ENCODE measurements at places on chromosomes 12 and 14.
A peak's percentile ranks its signal among the peaks of the same experiment; 100 is the strongest.

- no peak for DNase-seq
Measured at GRCh38 chr12:20109676-20110075, 258.7 kb upstream of the PDE3A start.

GRCh38 chr12:27176765-27177164, 67.3 kb upstream of the STK38L start:
- DNase-seq: no peak

- DNase-seq: no peak
Measured at GRCh38 chr12:73159954-73160353, 887.8 kb downstream of the TRHDE start.

DNA sequence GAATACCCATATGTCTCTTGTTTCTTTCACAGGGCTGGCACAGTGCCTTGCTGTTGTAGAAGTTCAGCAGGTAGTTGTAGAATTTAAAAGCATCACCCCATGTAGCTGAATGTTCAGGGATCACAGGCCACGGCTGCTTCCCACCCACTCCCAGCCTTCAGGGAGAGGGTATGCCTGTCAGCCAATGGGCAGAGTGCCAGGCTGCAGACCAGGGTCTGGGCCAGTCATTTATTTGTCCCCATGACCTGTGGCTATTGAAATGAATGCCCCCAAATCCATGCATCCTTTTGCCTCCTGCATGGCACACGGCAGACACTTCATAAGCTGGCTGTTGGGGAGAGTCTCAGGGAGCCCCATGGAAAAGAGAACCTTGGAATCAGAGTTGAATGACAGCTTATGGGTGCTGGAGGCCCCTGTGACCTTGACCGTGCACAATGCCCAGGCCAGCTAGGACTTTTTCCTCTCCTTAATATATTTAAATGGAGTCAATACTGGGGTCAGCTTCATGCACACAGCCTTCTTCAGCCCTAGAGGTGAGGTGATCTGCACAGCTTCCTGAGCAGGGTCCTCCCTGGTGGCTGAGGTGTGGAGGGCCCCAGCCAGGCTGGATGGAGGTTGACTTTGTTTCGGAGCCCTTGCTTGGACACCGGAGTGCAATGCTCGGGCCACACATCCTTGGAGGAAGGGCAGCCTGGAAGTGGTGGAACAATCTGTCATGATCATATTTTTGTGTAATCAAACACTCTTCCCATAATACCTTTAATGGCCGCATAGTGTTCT, 45.3 kb downstream of the PRMT8 start:
- no peak for DNase-seq

DNA sequence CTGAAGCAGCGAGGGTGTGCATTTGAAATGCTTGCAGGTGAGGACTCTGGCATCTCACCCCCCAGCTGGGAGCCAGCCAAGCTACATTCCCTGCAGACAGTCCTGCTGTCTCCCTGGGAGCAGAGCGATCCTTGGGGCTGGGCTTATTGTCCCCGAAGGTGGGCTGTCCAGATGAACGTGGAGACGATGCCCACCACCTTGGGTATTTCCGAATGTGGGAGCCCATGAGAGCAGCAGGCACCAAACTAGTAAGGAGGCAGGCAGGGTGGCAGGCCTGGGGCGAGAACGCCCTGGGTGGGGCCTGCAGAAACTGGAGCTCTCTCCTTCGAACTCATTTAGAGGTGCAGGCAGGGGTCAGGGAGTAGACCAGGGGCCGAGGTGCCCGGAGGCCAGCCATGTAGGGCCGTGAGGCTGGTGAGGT, 18.5 kb downstream of the ZBTB42 start:
- no peak for DNase-seq

DNA sequence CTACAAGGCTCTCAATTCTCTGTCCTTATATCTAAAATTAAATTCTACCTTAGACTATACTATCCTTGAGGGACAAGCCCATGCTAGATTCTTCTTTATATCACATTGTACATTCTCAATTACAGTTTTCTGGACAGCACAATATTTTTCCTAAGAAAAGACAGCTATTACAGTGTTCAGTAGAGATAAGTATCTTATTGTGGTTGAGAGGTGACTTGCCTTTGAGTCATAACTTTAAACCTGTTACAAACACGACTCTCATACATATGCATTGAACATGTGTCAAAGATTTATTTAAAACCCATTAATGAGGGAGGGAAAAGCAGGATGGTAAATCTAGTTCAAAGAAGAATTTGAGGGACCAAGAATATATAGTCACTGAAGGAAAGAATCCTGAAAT, 61.1 kb downstream of the TPH2 start:
- no peak for DNase-seq

- DNase-seq: no peak
Measured at GRCh38 chr12:31620311-31620710, 29.4 kb upstream of the DENND5B start.

- DNase-seq: no peak
Measured at GRCh38 chr14:87874676-87875075, 118.3 kb downstream of the GALC start.

- DNase-seq: no peak
Measured at GRCh38 chr12:95955549-95956159, 12.5 kb downstream of the AMDHD1 start.

- DNase-seq: no peak
Measured at GRCh38 chr12:26813812-26814211, 19.2 kb downstream of the ITPR2 start.

GRCh38 chr14:77088219-77088618, 9.8 kb upstream of the CIPC start:
- no peak for DNase-seq

DNA sequence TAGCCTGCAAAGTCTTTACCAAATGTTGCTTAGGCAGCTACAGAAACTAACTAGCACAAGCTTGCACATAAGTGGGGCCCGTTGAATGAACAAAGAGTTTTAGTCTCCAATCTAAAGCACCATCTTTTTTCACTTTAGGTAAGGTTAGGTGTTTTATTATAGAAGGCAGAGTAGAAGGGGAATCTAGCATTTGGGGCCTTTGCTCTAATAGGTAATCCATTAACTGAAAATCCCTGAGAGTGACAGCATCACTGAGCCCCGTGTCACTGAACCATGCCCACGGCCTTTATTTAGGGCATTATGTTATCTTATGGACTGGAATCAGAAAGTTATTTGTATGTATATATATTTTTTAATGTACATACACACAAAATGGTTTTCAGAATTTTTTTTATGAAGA, 25.1 kb downstream of the CPNE8 start:
- DNase-seq: no peak

GRCh38 chr12:27896419-27896990, 76.0 kb downstream of the PTHLH start:
- DNase-seq: no peak

- DNase-seq: no peak
Measured at GRCh38 chr12:91562476-91562875, 379.9 kb upstream of the DCN start.

GRCh38 chr12:6563448-6564050, 4.5 kb downstream of the NOP2 start:
- no peak for DNase-seq

DNA sequence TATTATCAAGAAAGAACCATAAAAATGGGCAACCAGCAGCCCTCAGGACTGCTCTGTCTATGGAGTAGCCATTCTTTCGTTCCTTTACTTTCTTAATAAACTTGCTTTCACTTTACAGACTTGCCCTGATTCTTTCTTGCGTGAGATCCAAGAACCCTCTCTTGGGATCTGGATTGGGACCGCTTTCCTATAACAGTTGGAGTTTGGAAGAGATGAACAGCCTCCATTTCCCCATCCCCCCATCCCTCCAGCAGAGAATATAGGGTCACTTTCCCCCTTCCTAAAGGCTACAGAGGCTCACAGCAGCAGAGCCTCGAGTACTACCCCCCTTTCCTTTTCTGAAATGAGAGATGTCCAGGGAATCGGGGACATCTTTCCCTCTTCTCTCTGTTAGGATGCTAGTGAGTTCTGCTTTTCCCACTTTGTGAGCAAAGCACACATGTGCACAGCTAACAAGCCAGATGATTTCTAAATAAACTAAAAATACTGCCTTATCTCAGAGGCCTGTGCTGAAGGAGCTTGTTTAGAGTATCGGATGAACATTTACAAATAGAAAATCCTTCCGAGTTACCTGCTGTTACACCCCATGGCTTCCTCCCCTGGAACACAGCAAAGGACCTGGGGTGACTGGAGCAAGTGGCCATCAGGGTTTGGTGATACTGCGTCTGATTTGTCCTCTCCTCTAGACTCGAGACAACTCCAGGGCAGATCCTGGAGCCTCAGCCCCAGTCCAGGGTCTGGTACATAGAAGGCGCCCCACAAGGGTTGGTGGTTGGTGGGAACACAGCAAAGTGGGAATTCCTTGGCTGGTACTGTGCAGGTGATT, 144.2 kb downstream of the SLC38A6 start:
- DNase-seq: no peak

DNA sequence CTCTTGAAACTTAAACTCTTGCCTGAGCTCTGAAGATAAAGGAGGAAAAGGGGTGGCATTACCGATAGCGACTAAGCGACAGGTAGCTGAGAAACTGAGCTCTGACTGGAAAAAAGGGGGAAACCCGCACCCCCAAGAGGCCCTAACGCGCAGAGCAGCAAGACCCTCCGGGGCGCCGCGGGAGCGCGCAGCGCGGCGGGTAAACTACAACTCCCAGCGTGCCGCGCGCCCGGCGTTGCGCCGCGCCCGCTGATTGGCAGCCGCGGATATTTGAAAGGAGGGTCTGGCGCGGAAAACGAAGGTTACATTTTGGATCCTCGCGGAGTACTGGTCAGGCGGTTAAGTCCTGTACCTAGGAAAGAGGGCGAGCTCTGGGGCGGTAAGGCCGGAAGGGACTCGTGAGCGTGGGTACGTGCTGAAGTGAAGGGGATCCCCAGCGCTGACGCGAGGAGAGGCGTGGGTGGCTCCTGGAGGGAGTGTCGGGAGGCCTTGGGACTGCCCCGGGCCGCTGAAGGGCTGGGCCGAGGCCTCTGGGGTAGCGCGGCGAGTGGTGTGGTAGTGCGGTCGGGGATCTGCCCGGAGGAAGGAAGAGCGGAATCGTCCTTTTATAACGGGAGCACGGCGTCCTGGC, at the start of gene ESPL1:
ESPL1 (plus strand) TSS at position 301 of the 631 bp plus-strand sequence. CDS start 468 bp downstream, outside the sequence.
- DNase-seq: peak; percentile 78

DNA sequence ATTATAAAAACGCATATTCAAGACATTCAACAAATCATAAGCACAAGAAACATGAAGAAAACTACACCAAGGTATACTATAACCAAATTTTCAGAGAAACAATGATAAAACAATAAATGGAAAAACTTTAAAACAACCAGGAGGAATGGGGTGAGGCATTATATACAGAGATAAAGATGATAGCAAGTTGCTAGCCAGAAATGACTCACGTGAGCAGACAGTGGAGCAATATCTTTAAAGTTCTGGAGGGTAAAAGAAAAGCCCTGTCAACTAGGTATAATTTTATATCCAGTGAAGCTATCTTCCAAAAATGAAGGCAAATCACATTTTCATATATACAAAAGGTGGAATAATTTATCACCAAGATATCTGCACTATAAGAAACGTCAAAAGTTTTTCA, 97.8 kb upstream of the PCED1B start:
- DNase-seq: no peak

DNA sequence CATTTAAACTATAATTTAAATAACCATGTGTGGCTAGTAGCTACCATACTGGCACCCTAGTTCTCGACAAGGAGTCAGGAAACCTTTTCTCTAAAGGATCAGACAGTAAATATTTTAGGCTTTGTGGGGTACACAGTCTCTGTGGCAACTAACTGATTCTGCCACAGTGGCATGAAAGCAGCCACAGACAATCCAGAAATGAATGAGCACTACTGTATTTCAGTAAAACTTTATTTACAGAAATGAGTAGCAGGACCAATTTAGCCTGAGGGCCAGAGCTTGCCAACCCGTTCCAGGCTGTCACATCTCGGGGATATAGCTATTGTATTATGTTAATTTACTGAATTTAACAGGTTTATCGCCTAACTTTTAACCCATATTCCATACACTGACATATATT, 278.7 kb downstream of the ITPR2 start:
- DNase-seq: no peak

DNA sequence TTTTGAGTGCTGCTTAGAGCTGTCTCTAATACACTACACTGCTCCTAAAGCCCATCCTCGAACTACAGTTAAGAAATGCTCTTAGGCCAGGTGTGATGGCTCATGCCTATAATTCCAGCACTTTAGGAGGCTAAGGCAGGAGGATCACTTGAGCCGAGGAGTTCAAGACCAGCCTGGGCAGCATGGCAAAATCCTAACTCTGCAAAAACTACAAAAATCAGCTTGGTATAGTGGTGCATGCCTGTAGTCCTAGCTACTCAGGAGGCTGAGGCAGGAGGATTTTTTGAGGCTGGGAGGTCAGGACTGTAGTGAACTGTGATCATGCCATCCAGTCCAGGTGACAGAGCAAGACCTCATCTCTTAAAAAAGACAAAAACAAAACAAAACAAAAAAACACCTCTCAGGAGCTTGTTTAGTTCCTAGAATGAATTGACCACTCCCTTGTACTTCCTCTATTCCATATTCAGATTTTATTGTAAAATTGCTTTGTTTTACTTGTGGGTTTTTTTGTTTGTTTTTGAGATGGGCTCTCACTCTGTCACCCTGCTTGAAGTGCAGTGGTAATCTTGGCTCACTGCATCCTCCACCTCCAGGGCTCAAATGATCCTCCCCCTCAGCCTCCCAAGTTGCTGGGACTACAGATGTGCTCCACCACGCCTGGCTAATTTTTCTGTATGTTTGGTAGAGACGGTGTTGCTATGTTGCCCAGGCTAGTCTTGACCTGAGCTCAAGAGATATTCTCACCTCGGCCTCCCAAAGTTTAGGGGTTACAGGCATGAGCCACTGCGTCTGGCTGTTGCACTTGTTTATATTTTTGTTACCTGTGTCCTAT, 13.6 kb downstream of the MDM2 start:
- no peak for DNase-seq

- no peak for DNase-seq
Measured at GRCh38 chr12:120592121-120593049, 11.2 kb upstream of the POP5 start.

DNA sequence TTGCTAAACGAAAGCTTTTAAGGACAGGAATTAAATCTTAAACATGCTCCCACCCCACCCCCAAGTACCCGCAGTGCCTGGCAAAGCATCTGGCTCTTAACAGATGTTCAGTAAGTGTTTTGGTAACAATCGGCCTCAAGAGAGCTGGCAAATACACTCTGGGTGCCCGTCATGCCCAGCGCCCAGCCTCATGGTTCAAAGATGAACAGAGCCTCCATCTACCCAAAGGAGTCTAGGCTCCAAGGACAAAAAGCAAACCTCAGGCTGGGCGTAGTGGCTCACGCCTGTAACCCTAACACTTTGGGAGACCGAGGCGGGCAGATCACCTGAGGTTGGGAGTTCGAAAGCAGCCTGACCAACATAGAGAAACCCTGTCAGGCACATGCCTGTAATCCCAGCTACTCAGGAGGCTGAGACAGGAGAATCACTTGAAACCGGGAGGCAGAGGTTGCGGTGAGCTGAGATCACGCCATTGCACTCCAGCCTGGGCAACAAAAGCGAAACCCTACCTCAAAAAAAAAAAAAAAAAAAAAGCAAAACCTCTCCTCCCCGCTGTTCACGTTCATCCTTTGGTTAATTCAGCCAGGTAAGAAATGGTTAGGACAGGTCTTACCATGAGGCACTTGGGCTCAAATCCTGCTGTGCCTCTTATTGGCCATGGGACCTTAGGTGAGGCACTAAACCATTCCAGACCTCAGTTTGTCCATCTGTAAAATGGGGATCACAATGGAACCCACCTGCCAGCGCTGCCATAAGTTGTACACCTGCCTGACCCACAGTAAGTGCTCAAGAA, 151.3 kb downstream of the BCL11B start:
- no peak for DNase-seq
